ENCODE measurements at places on chromosomes 1 and 21.

- no peak for DNase-seq
Measured at GRCh38 chr1:110288111-110288510, 51.1 kb upstream of the RBM15 start.

GRCh38 chr1:92536980-92537884 lies 50.5 kb upstream of the GFI1 start:
- DNase-seq = no peak

GRCh38 chr1:19393046-19393445 lies 80.9 kb downstream of the SLC66A1 start:
- DNase-seq = no peak

- DNase-seq = no peak
Measured at GRCh38 chr1:11594222-11594621, 60.0 kb downstream of the FBXO2 start.

- DNase-seq = no peak
Measured at GRCh38 chr1:76351655-76352054, 277.1 kb downstream of the ST6GALNAC3 start.

GRCh38 chr1:247924868-247925267 lies at the start of gene OR2AJ1:
Gene OR2AJ1, plus strand, starts transcription at chr1:247924889. Its CDS starts 8,880 bp downstream, at chr1:247933769.
- DNase-seq = no peak

DNA sequence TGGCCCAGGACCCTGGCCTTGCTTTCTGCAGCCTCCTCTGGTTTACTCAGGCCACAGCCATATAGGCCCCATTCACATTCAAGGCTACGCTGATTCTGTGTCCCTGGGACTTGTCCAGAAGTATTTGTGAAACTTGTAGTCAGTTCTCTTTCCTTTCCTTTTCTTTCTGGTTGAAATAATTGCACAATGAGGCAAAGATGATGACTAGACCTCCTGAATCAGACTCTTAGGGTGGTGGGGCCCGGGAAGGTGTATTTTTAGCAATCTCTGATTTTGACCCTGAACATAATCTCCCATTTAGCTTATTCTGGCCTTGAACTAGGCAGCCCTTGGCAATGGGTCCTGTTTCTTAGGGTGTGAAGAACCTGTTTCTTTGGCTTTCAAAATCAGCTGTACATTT lies 39.9 kb downstream of the STUM start:
- DNase-seq = no peak

- no peak for DNase-seq
Measured at GRCh38 chr1:99534638-99534930, 111.3 kb upstream of the PALMD start.

GRCh38 chr1:45884700-45885099 lies 81.3 kb downstream of the MAST2 start:
- DNase-seq = no peak

DNA sequence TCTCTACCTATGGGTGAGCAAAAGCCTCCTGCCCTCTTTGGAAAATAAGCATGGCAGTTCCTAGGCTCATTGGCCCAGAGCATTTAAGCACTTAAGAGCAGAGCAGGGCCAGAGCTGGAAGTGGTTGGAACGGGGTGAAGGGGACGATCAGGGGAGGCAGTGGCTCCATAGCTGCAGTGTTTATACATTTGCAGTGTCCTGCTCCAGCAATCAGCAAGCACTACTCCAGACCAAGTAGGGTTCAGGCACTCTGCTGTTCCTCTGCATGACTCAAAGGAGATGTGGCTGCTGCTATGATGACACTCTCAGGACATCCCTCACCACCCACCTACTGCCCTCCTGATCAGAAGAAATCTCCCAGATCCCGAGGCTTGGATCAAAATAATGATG lies 55.0 kb downstream of the TRABD2B start:
- DNase-seq = no peak

DNA sequence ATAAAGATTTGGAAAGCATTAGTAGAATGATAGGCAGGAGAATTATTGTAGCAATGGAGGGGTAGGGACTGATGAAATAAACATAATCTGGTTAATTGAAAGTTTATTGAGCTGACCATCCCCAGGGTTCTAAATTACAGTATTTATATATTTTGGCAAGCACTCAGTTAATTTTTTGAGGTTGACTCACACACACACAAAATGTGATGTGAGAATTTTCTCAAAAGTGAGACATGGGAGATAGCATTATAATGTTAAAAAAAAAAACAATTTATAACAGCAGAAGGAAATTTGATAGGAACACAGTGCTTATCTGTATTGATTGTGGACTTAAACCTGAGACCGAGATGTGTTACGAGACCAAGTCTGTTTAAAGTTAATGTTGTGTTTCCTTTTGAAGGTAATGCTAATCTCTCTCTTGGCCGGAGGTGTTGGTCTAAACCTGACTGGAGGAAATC lies 24.6 kb downstream of the TRIM45 start:
- no peak for DNase-seq

- DNase-seq = no peak
Measured at GRCh38 chr1:56617141-56617540, 28.0 kb upstream of the PRKAA2 start.

DNA sequence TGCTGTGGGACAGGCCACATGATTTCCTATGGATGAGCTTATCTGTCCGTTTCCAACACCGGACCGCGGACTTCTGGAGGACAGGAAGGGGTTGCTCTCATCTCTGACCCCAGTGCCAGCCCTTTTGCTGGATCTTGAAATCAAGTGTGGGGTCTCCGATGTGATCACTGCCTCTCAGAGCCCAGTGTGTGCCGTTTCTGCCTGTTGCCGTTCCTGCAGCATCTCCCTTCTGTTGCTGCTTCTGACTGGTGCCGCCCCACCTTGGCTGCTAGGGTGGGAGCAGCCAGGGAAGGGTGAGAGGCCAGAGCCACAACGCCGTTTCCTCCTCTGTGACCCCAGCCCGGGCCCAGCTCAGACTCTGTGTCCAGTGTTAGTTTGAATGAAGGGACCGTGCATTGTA lies 67.3 kb upstream of the WNT4 start:
- DNase-seq = no peak

Data from activated CD4-positive, alpha-beta memory T cell treated with anti-CD3 and anti-CD28 coated beads, Interleukin-2, amount 10 ng/mL, durations not matched to agents 7 days and 5 days (primary cell).